ENCODE measurements at places on chromosomes 1 and 21.
A peak's percentile ranks its signal among the peaks of the same experiment; 100 is the strongest.

DNA sequence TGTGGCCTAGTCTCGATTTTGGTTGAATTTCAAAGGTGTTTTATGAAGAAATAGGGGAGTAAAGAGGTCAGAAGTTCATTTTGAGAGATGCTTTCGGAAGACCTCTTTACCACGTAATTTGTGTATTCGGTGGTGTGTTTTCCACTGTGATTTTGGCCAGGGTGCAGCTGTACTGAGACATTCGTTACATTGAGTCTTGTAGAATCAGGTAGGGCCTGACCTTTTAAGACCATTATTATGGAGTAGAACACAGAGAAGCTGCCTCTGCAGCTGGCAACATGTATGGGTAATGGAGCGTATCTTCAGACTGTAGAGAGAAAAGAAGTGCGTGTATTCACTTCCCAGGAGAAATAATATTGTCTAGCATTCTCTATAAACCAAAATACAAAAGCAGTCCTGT, 326.5 kb downstream of the PDE4B start:
- DNase-seq, result no peak

GRCh38 chr1:11929849-11930248, 3.6 kb upstream of the KIAA2013 start:
- DNase-seq, result peak; percentile 97

DNA sequence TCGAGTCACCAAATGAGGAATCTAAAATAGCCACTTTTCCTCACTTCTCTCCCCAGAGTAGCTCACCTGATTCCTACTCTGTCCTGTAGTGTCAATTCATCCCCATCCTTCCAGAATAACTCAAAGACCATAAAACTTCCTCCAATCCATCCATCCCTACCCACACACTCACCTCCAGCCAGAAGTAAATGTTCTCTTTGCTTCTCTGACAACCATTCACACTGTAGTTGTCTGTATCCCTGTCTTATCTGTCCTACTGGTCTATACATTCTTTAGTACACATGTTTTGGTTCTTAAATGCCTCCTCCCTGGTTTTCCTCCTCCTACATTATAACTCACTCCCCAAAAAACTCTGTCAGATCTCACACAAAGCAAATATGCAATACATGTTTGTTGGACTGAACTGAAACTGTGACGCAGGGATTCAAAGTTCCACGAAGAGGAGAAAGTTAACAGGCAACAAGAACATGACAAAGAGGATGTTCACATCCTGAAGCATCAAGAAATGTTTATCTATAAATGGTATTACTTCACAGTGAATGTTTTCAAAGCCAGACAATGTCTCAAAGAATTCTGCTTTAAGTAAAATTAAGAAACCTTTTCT, 11.0 kb downstream of the TP53BP2 start:
- DNase-seq, result no peak

DNA sequence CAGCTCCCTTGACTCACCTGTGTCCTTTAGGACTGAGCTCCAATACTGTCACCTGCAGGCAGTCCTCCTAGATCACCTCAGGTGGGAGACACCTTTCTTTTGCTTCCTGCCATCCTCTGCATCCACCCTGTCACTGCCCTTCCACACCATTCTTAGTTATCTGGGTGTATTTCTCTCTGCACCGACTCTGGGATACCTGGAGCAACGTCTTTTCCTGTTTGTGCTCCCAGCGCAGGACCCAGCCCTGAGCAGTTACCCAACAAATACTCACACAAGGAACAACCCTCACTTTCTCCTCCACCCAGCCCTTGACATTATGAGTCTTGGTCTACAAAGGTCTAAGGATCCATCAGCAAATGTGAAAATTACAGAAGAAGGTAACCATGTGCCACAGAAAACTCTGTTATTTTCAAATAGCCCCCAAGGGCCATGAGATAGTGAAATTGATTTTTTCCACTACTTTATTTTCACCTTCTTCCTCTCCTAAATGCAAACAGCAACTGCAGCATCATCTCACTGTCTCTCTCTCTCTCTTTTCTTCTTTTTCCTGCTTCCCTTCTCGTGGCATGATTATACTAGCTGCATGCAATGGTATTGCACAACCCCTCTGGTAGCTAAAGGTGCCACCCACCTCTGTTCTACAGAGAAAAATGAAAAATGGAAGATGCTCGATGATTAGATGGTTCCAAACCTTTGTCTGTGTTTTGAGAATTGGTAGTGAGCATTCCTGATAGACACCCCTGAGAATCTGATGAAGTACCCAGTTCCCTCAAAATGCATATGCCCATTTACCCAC, 89.0 kb downstream of the MIS18A start:
- DNase-seq, result no peak

- peak; percentile 89 for DNase-seq
These were observed 64.2 kb downstream of the TCP10L start for GRCh38 chr21:32520875-32521735.

- DNase-seq, result no peak
These were observed 21.4 kb upstream of the CHIT1 start for GRCh38 chr1:203250911-203251310.

GRCh38 chr1:91725989-91726721, 159.8 kb downstream of the TGFBR3 start:
- DNase-seq, result peak; percentile 85

DNA sequence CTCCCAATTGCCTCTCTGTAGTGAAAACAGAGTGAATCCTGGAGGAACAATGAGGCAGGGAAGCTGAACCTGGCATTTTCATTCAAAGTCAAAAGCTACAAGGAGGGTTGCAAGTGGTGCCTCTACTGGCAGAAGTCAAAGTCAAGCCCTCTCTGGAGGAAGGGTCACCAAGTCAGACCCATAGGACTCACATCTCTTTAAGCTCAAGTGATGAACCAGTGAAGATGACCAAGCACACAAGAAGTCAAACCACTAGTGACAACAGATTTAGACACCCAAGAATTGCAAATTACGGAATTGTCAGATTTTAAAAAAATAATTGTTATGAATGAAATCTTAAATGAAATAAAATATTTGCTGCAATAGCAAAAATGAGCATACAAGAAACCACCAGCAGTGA, 81.1 kb upstream of the ATP1B1 start:
- DNase-seq, result no peak

DNA sequence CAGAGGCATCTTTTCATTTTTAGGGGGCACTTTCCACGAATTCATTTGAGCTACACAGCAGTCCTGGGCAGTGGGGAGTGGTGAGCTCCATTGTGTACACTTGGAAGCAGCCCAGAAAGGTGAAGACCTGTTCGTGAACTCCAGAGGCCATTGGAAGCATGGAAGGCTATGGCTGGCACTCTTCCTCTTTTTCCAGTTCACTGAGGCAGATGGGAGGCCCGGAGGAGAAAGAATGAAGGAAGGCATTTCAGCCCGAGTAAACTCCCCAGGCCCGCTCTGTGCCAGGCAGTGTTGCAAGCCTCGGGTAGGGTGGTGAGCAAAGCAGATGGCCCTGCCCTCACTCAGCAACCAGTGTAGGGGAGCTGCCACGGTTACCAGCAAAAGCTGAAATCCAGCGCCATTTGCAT, 673 bp upstream of the DHCR24 start:
- DNase-seq, result peak; percentile 26

GRCh38 chr1:216793303-216793702, 70.1 kb upstream of the ESRRG start:
- no peak for DNase-seq

DNA sequence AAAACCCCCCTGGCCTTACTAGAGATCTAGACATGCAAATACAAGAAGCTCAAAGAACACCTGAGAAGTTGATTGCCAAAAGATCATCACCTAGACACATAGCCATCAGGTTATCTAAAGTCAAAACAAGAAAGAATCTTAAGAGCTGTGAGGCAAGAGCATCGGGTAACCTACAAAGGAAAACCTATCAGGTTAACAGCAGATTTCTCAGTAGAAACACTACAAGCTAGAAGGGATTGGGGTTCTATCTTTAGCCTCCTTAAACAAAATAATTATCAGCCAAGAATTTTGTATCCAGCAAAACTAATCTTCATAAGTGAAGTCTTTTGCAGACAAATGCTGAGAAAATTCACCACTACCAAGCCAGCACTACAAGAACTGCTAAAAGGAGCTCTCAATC, 12.2 kb upstream of the SPRR2F start:
- DNase-seq, result no peak

DNA sequence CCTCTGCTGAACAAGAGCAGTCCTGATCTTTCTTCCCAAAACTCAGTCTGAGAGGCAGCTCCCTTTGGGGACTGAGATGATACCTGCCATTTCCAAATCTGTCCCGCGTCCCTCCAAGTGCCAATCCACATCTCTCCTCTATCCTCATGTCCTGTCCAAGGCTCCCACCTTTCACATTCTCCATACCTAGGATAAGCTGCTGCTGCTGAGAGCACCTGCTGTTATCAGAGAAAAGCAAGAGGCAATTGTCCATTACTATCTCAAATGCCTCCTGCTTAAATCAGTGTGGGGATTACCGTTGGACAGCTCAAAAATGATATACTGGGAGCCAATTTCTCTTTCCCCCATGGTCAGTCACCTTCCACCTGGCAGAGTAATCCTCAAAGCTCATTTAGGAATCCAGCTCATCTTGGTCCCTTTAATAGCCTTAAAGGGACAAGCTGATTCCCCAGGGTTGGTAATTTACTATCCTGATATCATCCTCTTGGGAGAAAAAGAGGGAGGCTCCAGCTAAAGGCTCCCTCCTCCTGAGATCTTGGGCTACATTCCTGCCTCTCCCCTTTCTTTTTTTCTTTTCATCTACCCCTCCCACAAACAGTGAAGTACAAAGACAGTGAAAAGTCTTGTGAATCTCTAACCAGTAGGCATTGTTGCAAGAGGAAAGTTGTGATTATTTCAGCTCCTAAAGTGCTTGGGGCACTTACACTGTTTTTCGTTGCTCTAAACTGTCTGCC, 278.1 kb upstream of the CAMK1G start:
- no peak for DNase-seq

GRCh38 chr1:17190010-17190995, 14.6 kb upstream of the PADI1 start:
- DNase-seq, result no peak

- no peak for DNase-seq
These were observed 260.0 kb upstream of the BEND5 start for GRCh38 chr1:49036700-49037099.

- no peak for DNase-seq
These were observed 391 bp downstream of the IFT25 start for GRCh38 chr1:53945183-53945432.

DNA sequence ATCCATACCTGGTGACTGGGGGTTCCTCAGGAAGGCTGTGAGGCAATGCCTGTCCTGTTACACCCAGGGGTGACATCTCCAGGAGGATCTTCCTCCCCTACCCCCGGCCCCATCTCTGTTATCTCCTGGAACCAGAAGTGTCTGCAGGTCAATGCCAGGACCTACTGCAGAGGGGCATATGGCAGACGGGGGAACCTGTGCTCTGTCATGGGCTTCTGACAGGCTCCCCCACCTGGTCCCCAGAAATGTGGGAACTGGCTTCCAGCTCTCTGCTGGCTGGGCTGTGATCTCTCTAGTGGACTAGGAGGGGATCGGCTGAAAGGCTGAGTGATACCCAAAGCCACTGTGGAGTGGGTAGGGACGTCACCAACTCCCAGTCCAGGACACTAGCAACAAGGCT, 21.0 kb downstream of the KCND3 start:
- no peak for DNase-seq

- DNase-seq, result no peak
These were observed 169.3 kb downstream of the GRIK3 start for GRCh38 chr1:36864823-36865601.

GRCh38 chr1:3625151-3625907, 514 bp downstream of the TPRG1L start:
- no peak for DNase-seq

DNA sequence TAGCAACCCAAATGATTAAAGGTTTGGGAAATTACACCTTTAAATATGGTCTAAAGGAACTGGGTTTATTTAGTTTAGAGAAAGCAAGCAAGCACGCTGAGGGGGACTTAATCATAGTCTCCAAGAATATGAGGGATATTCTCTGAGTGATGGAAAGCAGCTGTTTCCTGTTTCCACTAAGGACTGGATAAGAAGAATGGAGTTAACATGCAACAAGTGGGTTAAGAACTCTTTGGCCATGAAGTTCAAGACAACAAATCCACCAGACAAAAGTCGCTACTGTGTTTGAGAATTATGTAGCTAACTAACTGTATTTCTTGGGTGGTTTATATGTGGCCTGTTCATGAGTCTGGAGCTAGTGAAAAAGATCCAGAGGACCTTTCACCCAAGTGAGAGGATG, 85.7 kb downstream of the TGFB2 start:
- no peak for DNase-seq

- no peak for DNase-seq
These were observed 24.7 kb upstream of the STUM start for GRCh38 chr1:226523646-226524406.

- DNase-seq, result peak; percentile 94
These were observed 90.3 kb upstream of the PAXBP1 start for GRCh38 chr21:32861866-32862265.

DNA sequence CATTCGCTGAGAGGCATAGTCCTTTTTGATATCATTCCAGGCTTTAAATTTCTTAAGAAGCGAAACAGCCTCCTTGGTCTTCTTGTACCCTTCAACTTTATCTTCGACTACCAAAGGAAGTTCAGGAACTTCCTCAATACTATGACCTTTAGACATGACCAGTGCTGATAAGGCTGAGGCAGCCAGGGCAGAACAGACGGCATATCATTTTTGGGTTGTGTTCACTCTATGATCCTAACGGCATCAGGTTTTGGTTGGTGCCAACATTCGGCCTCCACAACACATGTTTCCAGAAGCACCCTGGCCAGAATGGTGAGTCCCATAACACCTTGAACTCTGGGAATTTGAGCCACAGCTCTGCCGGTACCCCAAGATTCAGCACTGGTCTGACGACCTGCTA, 31.4 kb upstream of the MYOC start:
- no peak for DNase-seq

- no peak for DNase-seq
These were observed 221.9 kb downstream of the CTH start for GRCh38 chr1:70633004-70633403.

- DNase-seq, result no peak
These were observed 1261.2 kb upstream of the B3GALT2 start for GRCh38 chr1:194447636-194448035.

DNA sequence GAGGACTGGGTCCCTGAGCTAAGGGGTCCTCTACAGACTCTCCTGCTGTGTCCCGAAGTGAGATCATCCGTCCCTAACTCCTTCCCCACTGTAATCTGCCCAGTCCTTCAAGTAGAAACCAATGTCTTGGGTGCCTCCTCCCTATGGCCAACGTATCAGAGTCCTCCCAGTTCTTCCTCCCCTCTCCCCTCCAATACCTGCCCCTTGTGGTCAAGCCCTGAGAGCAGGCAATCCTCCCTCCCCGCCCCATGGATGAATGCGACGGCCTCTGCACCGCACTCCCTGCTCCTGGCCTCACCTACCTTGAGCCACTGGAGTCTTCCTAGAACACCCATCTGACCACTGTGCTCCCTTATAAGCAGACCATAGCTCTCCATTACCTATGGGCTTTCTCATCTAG, 31.1 kb downstream of the HTR6 start:
- no peak for DNase-seq
